ENCODE measurements at places on chromosomes 4 and X.
A peak's percentile ranks its signal among the peaks of the same experiment; 100 is the strongest.

DNA sequence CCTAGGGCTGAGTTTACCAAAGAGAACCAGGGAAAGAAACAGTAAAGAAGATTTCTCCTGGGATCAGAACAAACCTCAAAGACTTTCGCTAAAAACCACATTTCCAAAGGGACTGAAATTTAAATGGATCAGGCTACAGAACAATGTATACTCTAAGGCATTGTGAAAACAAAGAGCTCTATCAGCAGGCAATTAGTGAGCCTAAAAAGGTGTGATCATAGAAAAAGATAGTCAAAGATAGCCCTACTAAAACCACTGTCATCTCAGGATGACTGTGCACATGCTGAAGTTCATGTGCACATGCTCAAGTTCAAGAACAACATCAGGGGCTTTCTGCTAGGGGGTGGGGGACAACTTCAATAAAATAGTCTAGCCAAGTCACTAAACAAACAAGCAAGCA lies 12.9 kb upstream of the SMIM10L2A start:
- DNase-seq, result no peak

- DNase-seq, result peak; percentile 76
Observed at GRCh38 chr4:973431-974397, at the start of gene DGKQ. Gene DGKQ, minus strand, starts transcription at chr4:973569. Its CDS starts 87 bp downstream, at chr4:973482.

DNA sequence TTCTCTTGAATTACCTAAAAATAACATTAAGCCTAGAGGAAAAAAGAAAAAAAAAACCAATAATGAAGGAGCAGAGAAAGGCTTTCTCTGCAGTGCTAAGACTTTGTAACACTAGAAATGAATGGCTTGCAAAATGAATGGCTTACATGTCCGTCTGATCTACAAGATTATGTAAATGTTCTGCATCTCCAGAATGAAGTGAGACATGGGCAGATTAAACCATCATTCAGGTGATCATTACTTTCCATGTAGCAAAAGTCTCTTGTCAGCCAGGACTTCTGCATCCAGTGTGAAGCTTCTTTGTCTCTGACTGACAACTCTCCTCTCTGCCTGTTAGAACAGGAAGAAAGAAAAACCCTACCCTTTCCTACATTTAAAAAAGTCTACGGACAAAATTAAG lies 304.3 kb downstream of the LDB2 start:
- no peak for DNase-seq

GRCh38 chrX:23742174-23742696 lies 841 bp downstream of the ACOT9 start:
- DNase-seq, result no peak

GRCh38 chr4:152243896-152244595 lies 291.8 kb downstream of the FBXW7 start:
- no peak for DNase-seq

- DNase-seq, result no peak
Observed at GRCh38 chrX:22276781-22277180, 4.1 kb downstream of the CBLL2 start.

DNA sequence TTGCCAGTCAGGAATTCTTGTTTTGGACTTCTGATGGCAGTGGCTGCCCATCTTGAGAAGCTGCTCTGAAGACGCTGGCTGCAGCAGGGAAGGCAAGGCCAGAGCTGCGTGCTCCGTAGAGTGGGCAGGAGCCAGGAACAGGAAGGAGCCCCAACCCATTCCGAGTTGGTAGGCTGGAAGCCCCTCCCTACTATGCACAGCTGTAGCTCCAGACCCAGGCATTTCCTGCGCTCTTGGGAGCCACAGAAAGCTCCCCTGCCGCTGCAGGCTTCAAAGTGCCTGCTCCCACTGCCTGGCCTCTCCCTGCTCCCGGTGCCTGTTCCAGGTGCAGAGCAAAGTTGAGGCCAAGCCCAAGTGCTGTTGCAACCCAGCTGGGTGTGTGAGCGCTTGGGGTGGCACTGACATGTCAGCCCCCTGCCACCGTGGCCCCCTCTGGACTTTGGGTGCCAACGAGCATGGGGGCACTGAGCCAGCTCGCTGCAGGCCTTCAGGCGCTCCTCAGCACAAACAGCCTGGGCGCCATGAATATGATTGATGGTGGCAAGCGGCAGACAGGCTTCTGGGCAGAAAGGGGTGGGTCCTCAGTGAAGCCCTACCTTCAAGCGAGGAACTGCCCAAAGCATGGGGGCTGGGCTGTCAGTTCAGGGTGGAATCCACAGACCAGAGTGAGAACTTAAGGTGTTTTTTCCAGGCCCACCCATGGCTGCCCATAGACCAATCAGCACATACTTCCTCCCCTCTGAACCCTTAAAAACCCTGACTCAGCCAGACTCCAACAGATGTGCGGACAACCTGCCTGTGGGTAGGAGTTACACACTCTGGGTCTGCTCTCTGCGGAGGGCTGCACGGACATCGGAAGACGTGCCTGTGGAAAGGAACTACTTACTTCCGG lies 677.2 kb upstream of the INTU start:
- no peak for DNase-seq

- DNase-seq, result no peak
Observed at GRCh38 chrX:134026565-134027311, 41.3 kb upstream of the GPC3 start.

DNA sequence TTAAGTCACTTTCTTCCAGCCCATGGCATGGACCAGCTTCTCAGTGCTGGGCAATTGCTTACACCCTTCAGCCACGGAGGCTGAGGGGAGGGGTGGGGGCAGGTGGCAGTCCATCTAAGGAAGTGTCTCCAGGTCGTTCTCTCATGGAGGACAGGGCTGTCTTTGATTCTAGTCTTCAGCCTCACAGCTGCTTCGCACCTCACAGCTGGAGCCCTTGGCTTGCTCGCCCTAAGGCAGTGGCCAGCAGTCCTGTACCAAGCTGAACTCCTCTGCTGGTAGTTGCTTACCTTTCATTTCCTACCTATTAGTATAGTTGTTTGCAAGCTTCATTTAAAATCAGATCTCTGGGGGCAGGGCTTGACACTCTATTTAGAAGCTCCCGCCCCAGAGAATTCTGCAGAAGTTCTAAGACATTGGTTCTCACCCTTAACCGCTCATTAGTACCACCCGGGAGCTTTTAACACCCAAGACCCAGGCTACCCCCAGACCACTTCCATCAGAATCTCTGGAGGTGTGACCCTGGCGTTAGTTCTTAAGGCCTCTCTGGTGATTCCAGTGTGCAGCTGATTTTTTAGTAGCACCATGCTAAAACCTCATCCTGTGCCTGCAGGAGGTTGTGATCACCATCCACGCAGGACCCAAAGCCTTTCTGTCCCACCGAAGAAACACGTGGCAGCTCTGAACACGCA lies 386.8 kb downstream of the UNC5C start:
- DNase-seq, result no peak

Measured in CMK (cell line).